Mucosa of gallbladder (tissue), 1 donor: ENCODE measurements at places on chromosomes 7 and 10.

- DNase-seq: no peak
Observed at GRCh38 chr10:3295582-3296151, 123.1 kb upstream of the PITRM1 start.

GRCh38 chr7:32020551-32021159 lies 49.6 kb downstream of the PDE1C start:
- DNase-seq: no peak

GRCh38 chr7:81120803-81121202 lies 202.0 kb upstream of the SEMA3C start:
- no peak for DNase-seq

DNA sequence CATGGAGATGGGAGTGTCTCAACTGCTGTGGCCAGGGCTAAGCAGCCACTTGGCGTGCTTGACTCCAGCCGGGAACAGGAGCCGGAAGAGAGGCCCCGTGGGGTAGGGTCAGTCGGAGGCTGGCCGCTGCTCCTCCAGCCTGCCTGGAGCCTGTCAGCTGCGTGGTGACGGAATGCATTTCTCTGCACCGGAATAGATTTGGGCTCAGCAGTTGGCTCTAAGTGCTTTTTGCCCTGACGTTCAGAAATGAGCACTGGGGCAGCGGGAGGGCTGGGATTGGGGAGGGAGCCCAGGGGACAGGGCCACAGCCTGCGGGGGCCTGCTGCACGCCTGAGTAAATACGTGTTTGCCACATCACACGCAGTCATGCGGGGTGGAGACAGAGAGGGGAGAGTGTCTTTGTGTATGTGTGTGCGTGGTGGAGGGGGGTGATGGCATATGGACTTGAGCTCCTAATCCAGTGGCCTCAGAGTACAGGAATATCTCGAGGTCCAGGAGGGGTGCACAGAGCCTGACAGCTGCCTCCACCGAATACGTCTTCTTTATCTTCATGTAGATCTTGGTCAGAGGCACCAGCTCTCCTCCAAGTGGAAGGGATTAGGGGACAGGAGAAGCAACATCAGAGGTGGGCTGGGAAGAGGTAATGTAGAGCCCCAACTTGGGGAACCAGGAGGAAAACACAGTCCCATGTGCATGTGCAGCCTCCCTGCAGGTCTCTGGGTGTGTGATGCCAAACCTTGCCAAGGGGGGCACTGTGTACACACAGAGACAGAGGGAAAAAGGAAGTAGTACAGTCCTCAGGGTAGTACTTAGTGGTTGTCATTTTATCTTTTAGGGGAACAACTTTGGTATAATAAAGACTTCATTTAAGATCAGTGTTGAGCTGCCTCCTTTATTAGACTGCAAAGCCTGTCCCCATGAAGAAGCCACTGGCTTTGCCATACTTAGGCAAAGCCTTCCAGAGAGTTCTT lies 151.4 kb downstream of the CDH23 start:
- DNase-seq: peak; percentile 56

GRCh38 chr10:79313911-79314439 lies 33.3 kb upstream of the PPIF start:
- DNase-seq: no peak
